Right renal pelvis (tissue), 4 donors: ENCODE measurements at places on chromosomes 7 and 10. TPM values are rescaled to one million over a fixed set of nuclear protein-coding genes. Genes with fewer than 3 reads are reported as not detected.

GRCh38 chr7:41029072-41029499 lies 673.8 kb downstream of the INHBA start:
- no peak for DNase-seq

Gene FBXO24
- polyA plus RNA-seq, result 1.5 TPM

DNA sequence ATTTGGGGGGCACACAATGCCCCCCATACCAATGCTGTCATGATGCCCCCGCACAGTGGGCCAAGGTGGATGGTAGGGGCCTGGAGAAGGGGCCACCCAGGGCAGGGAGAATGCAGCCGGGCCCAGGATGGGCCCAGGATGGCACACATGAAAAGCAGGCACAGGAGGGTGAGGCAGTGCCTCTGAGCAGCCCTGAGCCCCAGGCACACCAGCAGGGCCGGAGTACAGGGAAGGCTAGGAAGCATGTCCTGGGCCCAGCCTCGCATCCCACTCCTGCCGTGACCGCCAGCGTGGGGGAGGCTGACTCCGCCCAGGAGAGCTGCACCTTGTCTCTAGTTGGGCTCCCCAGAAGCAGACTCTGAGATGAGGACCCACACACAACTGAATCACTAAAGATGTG lies 59.3 kb upstream of the TMEM72 start:
- no peak for DNase-seq

- DNase-seq, result no peak
These were observed 160.9 kb upstream of the BMPER start for GRCh38 chr7:33744293-33745075.
